G401 (cell line): ENCODE measurements at places on chromosomes 12 and 14. TPM values are rescaled to one million over a fixed set of nuclear protein-coding genes. Genes with fewer than 3 reads are reported as not detected.

Gene SPRYD4
- 2.5 and 2.8 TPM in 2 replicates for total RNA-seq

Gene RIMBP2
- 65.0 and 75.3 TPM in 2 replicates for total RNA-seq

Gene ABCD4
- 30.6 and 38.3 TPM in 2 replicates for total RNA-seq

Gene TAS2R13
- total RNA-seq = not detected in 2 replicates

Gene EPYC
- total RNA-seq = not detected in 2 replicates

Gene OR6C2
- total RNA-seq = not detected in 2 replicates

Gene AQP2
- not detected in 2 replicates for total RNA-seq

Gene KRT5
- total RNA-seq = not detected in 2 replicates

Gene TAS2R8
- total RNA-seq = 1.6 TPM in 1 of 2 replicates, not detected in the other

Gene VWF
- 0.06 and 0.34 TPM in 2 replicates for total RNA-seq

Gene KRT72
- total RNA-seq = not detected in 2 replicates

Gene PABPN1
- total RNA-seq = 112 and 138 TPM in 2 replicates

Gene CD27
- total RNA-seq = not detected in 2 replicates

Gene KRT80
- 0.37 and 0.44 TPM in 2 replicates for total RNA-seq

Gene MSRB3
- total RNA-seq = 132 and 147 TPM in 2 replicates

Gene TBPL2
- total RNA-seq = not detected in 2 replicates

Gene PHLDA1
- 3.5 and 3.7 TPM in 2 replicates for total RNA-seq

Gene PAX9
- not detected in 2 replicates for total RNA-seq

Gene SDS
- total RNA-seq = 0.24 and 0.86 TPM in 2 replicates

Gene SLC17A8
- 0.80 TPM in 1 of 2 replicates, not detected in the other for total RNA-seq

Gene RHEBL1
- total RNA-seq = 2.5 and 3.5 TPM in 2 replicates

Gene NRXN3
- total RNA-seq = not detected in 2 replicates

Gene FSCB
- not detected in 2 replicates for total RNA-seq

Gene PTPN21
- 1.2 and 3.6 TPM in 2 replicates for total RNA-seq

Gene INTS13
- 48.1 and 58.6 TPM in 2 replicates for total RNA-seq

Gene CNPY2
- 153 and 218 TPM in 2 replicates for total RNA-seq

Gene FGF6
- not detected in 2 replicates for total RNA-seq

Gene SDR9C7
- total RNA-seq = not detected in 2 replicates

Gene MRPL52
- 77.9 and 133 TPM in 2 replicates for total RNA-seq

Gene GPR135
- 0.06 and 0.71 TPM in 2 replicates for total RNA-seq
